ENCODE measurements at places on chromosomes 5 and 9.

- no peak for DNase-seq
Measured at GRCh38 chr9:115050002-115050490, 67.9 kb downstream of the TNC start.

GRCh38 chr5:86666981-86667380, 49.2 kb downstream of the COX7C start:
- no peak for DNase-seq

DNA sequence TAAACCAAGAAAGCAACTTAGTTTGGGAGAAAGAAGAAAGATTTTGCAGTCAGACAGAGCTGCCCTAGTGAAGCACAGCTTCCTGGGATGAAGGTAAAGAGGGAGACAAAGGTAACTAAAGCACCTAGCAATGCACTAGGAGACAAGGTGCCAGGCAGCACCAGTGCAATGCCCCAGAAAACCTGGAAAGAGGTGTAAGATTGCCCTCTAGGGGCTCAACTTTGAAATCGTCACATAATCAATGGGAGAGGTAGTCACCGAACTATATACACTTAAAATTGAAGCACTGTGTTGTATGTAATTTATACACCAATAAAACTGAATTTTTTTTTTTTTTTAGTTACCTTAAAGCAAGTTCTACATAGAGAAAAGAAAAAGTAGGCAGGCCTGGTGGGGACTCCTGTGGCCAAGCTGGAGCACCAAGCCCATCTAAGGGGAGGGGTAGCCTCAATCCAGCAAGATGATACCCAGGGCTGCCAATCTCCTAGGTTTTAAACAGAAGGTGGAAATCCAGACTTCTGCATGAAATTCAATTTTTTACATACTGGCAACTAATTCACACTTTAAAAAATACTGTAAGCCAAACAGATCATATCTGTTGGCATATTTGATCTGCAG, 48.2 kb downstream of the CDK5RAP2 start:
- DNase-seq = no peak

GRCh38 chr5:102782217-102782872, 27.2 kb downstream of the PAM start:
- DNase-seq = no peak

DNA sequence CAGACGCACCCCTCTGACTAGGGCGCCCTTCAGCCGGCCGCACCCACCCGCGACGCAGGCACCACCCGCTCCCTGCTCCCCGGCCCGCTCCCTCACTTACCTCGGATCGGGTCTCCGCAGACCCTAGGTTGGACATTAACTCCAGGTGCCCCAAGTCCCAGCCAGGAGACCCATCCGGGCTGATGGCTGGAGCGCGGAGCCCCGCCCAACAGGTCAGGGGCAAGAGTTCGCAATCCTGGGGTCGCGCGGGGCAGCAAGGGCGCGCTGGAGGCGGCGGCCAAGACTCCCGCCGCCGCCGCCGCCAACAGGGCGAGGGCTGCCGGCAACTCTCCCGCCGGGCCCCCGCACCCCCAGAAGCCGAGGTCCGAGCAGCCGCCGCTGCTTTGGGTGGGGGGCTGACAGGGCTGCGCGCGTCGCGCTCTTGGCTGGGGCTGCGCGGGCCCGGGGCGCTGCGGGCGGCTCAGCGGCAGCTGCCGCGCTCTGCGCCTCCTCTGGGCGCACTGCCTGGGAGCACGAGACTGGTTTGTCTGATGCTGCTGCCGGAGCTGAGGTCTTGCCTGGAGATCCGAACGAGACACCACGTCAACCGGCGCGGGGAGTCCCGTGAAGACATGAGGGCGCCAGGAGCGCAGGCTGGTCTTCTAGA, at the start of gene GDNF:
GDNF (minus strand) TSS at position 635 of the 646 bp plus-strand sequence. CDS start 5,245 bp downstream, outside the sequence.
- no peak for DNase-seq

GRCh38 chr5:32474209-32474854, 29.8 kb upstream of the ZFR start:
- DNase-seq = no peak

- no peak for DNase-seq
Measured at GRCh38 chr9:134139081-134139480, 3.2 kb downstream of the WDR5 start.

GRCh38 chr9:137764981-137765380, 112.6 kb upstream of the CACNA1B start:
- DNase-seq = no peak

- DNase-seq = no peak
Measured at GRCh38 chr5:147092044-147092443, 142.8 kb upstream of the STK32A start.

DNA sequence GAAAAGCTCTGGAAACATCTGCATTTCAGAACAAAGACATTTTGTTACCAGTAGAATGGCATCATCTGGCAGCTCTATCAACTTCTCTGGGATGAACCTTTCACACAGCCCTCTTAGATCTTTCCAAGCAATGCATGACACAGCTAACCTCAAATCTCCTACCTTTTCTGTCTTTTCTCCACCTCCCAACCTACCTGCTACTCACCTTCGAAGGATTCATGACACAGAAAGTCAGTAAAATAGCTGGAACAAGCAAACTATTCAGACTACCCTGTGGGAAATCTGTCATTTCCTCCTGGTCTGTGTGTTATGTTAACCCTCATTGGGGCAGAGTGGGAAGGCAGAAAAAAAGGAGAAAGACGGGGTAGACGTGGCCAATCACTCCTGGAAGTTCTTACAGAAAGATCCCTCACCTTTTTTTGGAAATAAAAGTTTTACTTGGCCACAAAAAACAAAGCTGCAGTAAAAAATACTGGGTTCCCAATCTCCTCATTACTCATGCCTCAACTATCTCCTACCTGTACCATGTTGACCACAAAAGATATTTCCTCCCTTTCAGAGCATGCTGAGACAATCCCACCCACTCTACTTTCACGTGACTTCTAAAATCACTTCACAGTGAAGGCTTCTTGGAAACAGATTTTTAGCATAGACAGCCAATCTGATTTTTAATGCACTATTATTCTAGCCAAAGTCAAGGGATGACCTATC, 362.1 kb upstream of the RFX3 start:
- no peak for DNase-seq

- no peak for DNase-seq
Measured at GRCh38 chr9:129664746-129665388, 580 bp upstream of the PRRX2 start.

DNA sequence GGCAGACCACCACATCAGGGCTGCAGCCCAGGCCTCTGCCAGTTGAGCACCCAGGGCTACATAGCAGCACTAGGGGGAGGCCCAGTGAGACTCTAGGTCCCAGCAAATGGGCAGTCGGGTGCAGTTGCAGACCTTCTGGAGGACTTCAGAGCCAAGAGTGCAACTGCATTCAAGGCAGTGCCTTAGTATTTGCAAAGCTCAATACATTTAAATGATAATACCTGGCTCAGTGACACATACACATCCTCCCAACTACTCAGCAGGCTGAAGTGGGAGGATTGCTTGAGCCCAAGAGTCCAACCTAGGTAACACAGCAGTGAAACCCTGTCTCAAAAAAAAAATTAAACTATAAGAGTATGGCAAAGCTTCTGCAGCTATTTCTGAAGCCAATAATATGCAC, 38.6 kb upstream of the TMOD1 start:
- no peak for DNase-seq

GRCh38 chr5:54579591-54580295, 62.2 kb downstream of the SNX18 start:
- DNase-seq = no peak

DNA sequence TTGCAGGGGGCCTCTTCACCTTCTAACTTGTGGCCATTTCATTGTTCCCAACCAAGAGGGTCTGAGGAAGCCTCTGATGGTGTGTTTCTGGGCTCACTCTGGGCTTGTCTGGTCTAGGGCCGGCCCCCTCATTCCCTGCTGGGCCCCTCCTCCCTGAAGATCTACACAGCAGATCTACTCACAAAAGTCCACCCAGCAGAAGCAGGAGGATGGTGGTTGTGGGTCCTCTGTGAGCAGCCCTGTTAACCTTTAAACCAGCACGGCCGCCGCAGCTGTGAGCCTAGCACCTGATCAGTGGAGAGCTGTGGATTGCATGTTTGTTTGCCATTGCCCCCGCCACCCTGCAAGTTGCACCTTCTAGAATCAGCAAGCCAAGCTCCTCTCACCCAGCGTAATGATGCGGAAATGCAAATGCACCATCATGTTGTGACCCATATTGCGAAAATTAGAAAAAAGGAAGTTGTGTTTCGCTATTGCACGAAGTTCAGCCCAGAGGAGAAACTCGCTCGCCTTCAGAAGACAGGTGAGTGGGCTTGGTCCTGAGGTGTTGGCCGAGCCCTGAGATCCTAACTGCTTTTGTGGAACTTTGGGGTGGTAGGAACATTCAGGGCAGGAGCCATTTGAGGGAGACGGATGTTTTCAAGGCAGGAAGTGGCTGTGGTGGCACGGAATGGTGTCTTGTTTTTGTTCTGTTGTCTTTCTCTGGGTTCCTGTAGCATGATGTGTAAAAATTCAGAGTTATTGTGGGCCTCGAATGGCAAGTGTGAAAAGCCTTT, 16.7 kb downstream of the FGD3 start:
- DNase-seq = peak; percentile 50

DNA sequence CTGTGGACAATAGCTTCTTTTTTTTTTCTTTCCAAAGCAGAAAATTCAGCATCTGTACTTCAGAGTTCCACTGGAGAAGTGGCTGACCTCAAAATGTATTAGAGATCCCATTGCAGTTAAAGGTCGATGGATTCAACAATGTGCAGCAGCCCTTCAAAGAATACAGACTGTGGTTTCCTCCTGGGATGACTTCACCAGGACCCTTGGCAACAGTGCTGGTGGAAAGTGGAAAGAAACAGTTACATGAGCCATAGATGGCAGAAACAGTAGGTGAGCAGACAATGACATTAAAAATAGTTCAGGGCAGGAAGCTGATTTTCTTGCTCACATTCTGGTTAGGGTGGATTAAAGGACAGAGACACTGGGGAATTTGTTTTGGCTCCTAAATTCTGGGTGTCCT, 62.4 kb downstream of the SLC28A3 start:
- DNase-seq = no peak

DNA sequence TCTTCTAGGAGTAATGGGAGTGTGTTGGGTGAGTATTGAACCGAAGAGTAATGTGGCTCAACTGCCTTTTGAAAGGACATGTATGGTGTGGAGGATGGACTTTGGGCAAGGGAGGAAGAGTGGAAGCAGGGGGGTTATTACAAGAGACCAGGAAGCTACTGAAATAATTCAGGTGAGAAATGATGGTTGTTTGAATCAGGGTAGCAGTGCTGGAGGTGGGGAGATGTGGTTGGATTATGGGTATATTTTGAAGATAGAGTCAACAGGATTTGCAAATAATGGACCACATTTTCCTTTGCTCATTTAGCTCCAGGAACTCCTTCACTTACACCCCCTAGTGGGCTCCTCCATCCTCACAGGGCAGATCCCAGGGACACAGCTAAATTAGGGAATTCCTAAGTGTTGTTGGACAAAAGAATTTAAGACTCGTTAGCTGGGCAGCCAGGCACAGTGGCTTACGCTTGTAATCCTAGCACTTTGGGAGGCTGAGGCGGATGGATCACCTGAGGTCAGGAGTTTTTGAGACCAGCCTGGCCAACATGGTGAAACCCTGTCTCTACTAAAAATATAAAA, 1.2 kb upstream of the SLC4A9 start:
- DNase-seq = no peak

DNA sequence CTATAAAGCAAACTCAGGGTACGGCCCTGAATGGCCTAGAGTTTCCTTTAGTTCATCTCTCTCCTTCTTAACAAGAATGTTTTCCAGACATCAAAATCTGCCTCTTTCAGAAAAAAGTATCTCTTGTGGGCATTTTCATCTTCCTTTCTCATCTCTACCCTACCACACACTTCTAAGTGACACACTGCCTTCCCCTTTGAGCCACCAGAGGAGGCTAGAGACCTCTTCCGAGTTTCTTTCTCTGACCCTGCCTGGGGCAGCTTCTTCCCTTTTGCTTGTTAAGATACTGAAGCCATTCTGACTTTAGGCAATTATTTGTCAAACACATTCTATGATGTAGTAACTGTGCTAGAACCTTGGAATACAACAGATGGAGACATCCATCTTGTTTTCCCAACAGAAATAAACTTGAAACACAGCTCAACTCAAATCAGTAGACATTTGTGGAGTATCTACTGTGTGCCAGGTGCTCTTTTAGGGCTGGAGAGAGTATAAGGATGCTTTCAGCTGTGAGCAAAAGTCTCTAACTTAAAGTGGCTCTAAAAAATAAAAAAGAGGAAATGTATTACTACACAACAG, 8.6 kb upstream of the SV2C start:
- no peak for DNase-seq

DNA sequence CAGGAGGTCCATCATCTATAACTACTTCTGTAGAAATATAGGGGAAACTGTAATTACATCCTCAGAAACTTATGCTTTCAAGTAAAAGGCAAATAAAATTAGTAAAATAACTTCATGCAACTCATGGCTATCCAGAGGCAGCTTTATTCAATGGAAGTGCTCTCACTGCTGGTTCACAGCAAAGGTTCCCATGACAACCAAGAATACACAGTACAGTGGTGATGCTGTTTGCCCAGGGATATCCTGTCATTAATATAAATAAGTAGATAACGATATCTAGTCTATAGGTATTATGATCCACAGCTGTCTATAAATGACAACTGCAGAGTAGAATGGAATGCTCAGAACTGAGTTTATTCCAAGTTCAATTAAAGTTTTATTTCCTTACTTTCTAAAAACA, 390.3 kb downstream of the PDE4D start:
- DNase-seq = no peak
